ENCODE measurements at places on chromosomes 11 and 22. TPM values are rescaled to one million over a fixed set of nuclear protein-coding genes. Genes with fewer than 3 reads are reported as not detected.

IL10RA gene
- not detected for total RNA-seq

- DNase-seq = no peak
Observed at GRCh38 chr22:46641811-46642266, 21.7 kb downstream of the GRAMD4 start.

GRCh38 chr22:21970037-21970799 lies 12.4 kb downstream of the TOP3B start:
- DNase-seq = no peak

DNA sequence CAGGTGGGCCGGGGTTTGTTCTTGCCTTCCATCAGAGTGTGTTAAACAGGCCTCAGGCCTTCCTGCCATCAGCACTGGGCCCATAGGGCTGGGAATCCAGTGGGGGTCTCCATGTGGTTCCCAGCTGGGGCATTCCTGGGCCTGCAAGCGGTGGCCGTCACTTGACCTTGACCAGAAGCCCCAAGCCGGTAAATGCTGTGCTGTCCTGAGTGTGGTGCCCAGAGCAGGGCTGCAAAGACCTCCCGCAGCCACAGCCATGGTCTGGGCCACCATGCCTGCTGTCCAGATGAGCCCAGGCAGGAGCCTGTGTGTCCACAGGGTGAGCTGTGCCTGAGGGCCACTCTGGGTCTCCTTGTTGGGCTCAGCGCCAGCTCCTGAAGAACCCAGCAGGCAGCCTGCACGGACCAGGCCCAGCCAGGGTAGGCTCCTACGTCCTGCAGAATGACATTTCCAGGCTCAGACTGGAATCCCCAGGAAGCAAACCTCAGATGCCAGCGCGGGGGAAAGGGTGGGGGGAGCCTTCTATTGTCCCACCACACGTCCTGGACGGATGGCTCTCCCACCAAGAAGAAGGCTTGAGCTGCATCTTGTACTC lies 117.3 kb downstream of the KCNQ1OT1 start:
- DNase-seq = no peak

DNA sequence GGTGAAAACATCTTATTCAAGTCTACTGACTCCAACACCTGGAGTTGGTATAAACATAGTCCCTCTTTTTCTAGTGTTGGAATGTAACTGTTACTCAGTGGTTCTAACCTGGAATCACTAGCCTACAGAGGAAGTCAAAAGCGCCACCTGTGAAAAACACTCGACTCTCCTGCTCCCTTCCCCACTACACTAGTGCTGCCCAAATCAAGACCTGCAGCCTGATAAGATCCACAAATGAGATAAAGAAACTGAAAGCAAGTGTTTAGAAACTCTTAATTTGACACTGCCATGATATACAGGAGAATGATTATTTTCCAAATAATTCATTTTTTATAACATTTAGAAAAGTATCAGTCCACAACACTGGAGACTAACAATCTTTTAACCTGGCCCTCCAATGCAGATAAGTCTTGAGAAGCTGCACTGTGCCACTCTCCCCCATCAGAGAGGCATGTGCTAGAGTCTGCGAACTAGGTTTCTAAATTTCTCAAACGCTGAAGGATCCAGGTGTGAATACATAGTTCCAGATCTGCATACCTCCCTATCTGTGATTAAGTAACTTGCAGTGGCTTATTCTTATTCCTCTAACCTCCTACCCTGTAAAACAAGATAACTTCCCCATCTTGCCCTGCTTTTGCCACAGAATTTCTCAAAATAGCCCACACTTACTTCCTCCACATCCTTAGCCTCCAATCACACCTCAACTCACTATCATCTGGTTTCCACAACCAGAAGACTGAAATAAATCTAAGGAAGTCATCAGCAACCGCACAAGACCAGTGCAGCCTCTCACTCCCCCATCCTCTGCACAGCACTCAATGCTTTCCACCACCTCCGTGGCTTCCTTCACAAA lies 88.1 kb downstream of the RRAS2 start:
- DNase-seq = no peak

CUL5 gene
- total RNA-seq = 14.7 TPM

DNA sequence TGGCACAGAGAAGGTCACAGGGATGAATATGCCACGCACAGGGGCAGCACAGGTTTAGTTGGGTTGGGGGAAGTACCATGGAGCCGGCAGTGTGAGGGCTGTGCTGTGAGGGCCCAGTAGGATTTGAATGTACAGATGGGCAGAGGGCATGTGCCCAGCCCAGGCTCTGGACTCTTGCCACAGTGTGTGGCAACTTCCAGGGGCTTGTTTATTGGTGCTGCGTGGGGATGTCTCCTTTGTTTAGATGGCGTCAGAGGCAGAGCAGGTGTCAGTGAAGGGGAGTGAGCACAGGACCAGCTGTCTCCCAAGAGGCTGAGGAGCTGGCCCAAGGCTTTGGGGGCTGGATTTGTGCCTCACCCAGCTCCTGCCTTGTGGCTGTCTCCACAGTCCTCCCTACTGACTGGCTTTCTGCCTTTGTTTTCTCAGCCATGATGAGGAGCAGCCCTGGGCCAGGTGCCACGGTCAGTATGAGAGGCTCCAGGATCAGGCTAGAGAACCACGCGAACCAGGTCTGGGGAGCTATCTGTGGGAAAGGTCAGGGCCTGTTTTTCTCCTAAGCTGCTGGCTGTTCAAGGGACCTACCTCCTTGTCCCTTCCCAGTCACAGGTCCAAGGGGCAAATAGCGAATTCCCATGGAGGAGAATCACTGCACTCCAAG lies 21.9 kb downstream of the SUN2 start:
- no peak for DNase-seq

DNA sequence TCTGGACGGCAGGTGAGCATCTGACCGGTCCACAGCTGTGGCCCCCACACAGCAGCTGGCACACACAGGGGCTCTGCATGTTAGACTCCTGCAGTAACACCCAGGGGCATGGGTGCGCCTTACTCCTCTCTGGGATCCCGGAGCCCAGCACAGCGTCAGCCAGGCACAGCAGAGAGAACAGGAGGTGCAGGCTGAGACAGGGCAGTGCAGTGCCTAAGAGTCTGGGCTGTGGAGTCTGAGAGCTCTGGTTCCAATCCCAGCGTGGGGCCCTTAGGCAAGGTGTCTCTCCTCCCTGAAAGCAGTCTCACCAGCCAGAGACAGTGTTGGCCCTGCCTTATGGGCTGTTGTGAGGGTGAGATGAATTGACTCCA lies 2.3 kb downstream of the NUDT8 start:
- no peak for DNase-seq

CHADL gene
- not detected for total RNA-seq

TMEM191C gene
- total RNA-seq = not detected

VSIG10L2 gene
- not detected for total RNA-seq

LMO2 gene
- total RNA-seq = not detected

GRCh38 chr11:75507571-75507970 lies 18.2 kb downstream of the GDPD5 start:
- DNase-seq = no peak

OR4A16 gene
- not detected for total RNA-seq

KRTAP5-1 gene
- total RNA-seq = not detected

GRCh38 chr11:59857439-59858434 lies 8.6 kb downstream of the TCN1 start:
- peak; percentile 48 for DNase-seq

- no peak for DNase-seq
Observed at GRCh38 chr11:122777343-122777742, 61.0 kb upstream of the CRTAM start.

HPS5 gene
- total RNA-seq = 35.4 TPM

DNA sequence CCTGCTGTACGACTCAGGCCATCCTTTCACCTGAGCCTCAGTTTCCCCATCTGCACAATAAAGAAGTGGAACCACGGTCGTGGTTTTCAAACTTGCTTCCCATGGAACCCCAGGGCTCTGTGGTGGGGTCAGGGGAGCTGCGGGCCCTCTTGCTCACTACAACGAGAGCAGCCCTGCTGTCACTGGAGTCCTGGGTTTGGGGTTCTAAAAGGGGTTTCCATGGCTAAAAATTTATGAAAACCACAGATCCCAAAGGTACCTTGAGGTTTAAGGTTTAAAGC lies 45.4 kb upstream of the CARS1 start:
- no peak for DNase-seq

- no peak for DNase-seq
Observed at GRCh38 chr11:95296165-95296564, 65.2 kb upstream of the SESN3 start.

DNA sequence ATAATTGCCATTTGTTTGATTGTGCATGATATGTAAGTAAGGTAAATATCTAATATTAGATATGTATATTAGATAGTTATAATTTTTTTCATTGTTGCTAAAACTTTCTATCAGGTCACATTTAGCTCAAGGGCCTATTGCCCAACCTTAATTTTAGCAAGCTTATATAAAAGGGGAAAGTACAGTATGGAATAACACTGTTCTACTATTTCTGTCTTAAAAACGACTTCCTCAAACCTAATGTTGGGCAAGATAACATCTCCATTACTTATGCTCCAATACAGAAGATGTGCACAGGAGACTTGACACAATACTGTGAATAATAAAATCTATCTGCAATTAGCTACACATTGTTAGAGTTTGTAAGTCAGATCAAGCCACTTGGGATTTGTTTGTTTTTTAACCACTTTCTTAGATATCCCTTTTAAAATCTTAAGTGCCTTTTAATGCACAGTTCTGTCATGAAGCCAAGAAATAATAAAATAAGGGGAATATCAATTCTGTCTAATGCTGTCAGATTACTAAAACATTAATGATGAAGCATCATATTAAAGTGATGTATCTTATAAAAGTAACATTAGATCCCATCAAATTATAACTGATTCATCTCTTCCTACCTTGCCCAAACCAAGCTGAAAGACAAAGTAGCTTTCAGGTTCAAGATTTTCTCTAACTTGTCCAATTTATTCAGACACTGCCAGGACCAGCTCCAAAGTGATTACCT lies 98.1 kb downstream of the SIK3 start:
- DNase-seq = no peak

GRCh38 chr11:128343870-128344269 lies 243.5 kb downstream of the ETS1 start:
- no peak for DNase-seq

OR52I2 gene
- not detected for total RNA-seq
